ENCODE measurements at places on chromosomes 6 and 20.
A peak's percentile ranks its signal among the peaks of the same experiment; 100 is the strongest.

DNA sequence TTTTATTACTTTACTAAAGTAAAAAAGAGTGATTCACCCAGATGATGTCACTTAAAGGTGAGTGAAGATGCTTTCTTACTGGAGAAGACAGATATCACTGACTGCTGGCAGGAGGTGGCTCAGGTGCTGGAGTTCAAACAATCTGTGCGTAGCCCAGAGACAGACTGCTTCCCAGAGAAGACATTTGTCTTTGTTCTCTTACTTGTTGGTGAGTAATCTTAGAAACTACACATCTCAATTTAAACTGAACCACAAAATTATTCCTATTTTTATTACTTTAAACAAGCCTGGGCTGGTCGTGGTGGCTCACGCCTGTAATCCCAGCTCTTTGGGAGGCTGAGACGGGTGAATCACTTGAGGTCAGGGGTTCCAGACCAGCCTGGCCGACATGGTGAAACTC lies 92.2 kb downstream of the CEP162 start:
- DNase-seq = no peak

DNA sequence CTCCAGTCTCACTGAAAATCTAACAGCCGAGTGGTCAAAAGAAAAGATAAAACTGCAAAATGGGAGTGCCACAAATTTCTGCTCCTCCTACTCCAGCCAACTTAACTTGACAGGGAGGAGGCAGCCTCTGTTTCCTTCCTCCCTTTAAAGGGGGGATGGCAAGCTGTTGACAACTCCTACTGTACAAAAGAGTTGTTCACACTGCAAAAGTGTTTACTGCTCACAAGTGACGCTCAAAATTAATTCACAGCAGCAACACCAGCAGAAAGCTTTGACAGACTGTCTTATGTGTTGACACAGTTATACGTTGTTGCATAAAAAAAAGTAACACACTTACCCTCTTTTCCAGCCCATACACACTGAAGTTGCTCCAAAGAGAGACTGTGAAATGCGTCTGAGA lies 169.8 kb downstream of the BACH2 start:
- no peak for DNase-seq

DNA sequence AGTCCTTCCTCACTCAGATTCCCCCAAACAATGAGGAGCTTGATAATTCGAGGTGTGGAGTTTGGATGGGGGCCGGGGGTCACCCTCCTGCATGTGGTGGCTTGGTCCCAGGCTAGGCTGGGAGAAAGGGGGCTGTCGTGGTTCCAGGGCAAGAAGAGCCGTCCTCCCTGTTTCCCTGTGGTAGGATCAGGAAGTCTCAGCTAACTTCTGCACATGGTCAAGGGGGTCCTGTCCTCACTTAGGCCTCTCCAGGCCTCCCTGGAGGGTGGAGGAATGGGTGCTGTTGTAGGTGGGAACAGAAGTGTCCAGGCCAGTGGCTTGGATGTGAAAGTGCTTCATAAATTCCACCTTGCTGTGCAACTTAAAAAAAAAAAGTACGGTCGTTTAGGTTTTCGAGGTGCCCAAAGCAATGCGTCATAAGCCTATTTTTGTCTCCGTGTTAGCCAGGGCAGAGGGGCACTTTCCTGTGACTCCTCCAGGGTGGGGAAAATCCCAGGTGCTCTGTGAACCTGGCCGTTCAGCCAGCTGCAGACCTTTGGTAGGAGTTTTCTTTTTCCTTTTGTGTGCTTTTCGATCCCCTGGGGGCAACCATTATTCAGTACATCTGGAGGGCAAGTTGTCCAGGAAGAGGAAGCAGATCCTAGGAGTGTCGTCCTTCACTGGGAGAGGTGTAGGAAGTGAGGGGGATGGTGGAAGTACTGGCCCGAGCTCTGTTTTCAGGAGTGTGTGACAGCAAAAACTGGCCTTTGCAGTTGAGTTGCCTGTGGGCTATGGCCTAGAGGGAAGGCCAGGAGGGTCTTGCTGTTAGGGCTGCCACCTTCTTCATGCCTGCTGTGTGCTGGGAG lies 9.6 kb downstream of the IGF2R start:
- no peak for DNase-seq

- DNase-seq = no peak
These were observed 353.3 kb upstream of the CNR1 start for GRCh38 chr6:88519301-88520016.

DNA sequence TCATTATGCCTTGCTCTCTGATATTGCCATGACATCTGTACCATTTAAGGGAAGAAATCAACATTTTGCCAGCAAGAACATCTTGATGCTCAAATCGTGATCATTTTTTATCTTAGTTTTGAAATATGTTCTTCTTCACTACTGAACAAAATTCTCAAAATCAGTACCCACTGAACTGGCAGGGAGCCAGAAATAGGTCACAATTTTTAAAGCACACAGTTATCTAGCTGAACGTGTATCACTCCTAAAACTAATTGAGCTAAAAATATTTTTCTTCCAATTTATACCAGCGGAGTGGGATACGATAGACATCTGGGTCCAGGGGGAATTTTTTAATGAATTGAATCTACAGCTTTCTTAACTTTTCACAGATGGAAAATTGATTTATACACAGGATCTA lies 11.3 kb downstream of the IL17F start:
- DNase-seq = no peak

DNA sequence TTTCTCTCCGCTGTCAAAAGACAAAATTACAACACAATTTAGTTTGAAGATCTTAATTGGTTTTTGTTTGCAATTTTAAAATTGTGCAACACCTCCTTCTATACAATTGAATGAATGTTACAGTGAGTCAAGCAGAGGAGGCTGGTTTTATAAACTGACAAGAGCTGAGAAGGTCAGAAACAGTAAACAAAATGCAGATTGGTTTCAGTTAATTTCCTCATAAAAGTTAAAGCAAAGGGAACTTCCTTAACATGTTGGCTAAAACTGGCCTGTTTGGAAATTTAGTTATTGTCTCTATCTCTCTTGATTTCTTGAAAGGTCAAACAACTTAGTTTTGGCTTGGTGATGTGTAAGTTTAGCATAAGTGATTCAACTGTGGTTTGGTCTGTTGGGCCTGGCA lies 22.2 kb downstream of the KHDC1L start:
- DNase-seq = no peak

- DNase-seq = no peak
These were observed 101.2 kb downstream of the ATP9A start for GRCh38 chr20:51667002-51667408.

DNA sequence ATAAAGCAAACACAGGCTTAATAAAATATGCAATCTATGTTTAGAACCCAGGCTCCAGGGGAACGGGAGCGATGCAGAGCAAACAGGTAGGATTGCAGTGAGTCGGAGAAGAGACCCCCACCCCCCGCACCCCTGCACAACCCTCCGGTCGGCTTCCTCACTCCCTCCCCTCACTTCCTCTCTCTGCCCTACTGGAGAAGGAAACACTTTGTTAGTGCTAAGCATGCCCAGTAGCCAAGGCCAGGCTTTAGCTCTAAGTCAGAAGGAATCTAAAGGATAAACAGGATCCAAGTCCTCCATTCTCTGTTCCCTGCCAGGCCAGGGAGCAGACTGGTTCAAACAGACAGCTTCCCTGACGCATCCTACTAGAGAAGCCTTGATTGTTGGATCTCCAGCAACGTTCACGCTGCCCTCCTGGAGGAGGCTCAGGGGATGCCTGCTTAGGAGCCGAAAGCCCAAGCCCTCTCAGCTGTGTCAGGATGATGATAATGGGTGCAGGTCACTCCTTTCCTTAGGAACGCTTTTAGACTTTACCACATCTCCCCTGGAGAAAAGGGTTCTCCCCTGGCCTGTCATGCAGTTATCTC lies 14.7 kb downstream of the FOXQ1 start:
- DNase-seq = no peak

DNA sequence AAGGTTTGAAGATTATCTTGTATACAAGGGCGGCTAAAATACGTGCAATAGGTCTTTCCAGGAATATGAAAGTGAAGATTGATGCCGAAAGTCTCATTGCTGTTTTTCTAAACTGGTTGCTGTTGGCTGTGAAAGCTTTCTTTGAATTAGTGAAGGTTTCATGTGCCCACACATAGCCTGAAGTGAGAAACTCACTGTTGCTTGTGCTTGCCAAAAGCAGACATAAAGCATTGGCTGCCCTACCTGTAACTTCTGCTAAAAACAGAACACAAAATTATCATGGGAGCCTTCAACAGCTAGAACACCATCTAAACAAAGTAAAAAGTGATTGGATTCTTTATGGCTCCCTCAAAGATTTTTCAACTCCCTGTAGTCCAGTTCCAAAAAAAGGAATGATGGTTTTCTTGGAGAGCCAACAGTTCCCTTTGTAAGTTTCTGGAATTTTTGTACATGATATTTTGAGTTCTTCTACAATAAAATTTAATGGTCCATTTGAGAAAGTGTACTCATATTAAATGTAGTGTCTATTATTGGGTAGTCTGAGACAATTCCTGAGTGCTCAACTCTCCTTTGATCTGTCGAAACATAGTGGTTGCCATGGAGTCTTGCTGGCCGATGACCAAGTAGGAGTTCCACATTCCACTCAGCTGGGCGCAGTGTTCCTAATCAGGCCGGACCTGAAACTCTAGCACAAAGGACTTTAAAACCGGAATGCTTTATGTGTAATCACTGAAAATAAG lies 68.5 kb downstream of the PLEKHG1 start:
- peak; percentile 89 for DNase-seq

DNA sequence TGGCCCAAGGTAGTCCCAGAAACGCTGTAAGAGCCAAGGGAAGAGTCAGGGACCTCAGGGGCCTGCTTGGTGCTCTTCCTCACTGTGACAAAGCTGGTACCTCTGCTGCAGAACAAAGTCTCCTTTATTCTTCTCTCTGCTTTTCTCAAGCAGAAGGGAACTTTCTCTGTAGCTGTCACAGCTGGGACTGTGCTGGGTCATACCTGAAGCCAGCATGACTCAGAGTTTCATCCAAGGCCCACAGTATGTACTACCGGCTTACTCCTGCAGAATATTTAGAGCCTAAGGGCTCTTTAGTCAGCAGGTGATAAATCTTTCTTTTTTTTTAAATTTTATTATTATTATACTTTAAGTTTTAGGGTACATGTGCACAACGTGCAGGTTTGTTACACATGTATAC lies 183.2 kb downstream of the TINAG start:
- DNase-seq = no peak

DNA sequence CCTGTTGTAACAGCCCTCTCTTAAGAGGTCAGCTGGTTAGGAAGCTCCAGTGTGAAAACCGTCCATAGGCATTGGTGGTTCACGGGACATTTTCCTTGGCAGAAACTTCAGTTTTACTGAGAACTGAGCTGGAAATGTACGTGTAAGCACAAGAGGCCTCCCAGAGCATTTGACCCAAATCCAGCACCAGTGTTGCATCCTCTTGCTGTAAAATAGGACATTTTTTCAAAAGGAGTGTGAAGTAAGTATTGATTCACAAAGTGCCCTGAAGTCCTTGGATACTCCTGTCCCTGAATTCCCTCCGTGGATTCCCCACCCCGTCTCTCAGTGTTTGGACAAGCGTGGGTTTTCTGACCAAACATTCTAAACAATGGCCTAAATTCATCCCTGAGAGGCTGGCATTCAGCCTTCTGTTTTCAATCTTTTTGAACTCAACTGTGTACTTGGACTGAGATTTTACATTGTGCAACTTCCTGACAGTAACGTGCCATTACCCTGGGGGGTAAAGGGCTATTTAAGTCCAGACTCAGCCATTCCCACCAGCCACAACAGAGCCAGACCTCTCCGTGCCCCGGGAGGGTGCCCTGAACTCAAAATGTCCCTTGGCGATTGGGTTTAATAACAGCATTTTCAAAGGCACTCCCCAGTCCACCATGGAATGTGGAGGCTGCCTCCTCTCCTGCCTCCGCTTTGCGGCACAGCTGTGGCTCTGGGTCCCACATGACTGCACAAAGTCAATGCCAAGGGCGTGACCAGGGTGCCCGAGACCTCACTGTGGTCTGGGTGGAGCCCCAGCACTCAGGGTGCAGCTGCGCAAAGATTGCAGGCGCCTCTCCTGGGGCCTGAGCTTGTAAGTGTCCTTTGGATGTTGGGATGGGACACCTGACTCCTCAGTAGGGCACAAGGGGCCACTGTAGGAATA lies 92.7 kb upstream of the AFDN start:
- no peak for DNase-seq

DNA sequence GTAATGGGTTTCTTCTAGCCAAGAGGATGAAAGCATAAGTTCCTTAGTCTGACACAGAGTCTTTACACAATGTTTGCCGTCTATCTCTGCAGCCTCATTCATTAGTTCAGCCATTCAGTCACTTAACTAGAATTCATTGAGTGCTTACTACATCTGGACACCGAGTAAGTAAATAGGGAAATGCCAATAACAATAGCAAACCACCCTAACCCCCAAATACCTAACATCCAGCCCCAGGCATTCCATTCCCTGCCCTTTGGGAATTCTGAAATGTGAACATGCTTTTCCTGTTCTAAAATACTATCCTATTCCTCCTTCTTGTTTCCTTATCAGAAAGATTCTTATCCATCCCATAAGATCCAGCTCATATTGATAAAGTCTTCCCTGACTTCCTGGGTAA lies 277.6 kb upstream of the RNF217 start:
- DNase-seq = peak; percentile 13

GRCh38 chr20:12264711-12265110 lies 347.0 kb downstream of the BTBD3 start:
- DNase-seq = no peak

- no peak for DNase-seq
These were observed 46.6 kb downstream of the MOXD1 start for GRCh38 chr6:132354517-132355167.

DNA sequence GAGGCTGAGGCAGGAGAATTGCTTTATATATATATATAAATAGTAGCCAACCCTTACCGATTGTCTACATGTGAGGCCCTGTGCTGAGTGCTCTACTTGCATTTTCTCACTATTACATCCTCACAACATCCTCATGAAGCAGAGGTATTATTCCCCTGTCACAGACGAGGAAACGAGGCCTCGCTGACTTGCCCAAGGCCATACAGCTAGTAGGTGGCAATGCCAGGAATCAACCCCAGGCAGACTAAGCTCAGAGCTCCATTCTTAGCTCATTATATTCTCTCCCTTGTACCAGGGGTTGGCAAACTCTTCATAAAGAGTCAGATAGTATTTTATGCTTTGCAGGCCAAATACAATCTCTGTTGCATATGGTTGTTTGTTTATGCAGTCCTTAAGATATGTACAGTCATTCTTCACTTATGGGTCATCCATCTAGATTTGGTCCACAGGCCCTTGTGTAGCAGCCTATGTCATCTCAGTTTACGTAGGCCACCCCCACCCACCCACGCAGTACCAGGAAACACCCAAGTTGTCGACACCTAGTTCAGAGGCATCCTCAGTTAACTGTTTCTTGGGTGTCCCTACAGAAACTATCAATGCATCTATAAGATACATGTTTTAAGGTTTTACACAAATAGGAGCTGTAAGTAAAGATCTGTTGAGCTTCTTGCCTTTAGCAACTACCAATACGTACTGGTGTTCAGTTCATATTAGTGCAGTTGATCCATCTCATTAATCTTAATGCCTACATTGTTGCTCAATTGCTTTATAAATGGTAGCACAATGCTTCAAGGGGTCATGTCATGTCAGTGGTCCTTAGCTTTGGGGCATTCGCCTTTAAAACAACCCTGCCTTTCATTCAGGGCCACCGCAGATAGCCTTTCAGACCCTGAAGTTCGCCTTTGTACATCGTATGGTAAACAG lies 3.0 kb downstream of the CASS4 start:
- no peak for DNase-seq
